Prostate gland (tissue), 2 donors: ENCODE measurements at places on chromosomes 3 and 15. TPM values are rescaled to one million over a fixed set of nuclear protein-coding genes. Genes with fewer than 3 reads are reported as not detected.

The CORO2B gene
- 0.50 TPM for total RNA-seq

GRCh38 chr15:99928429-99928981 lies 195.3 kb upstream of the LYSMD4 start:
- H3K4me1 ChIP-seq = peaks cover 3% of the 10 kb centered on the region
- no peaks in the 10 kb centered on the region for H3K27me3 ChIP-seq
- peak; percentile 77 for DNase-seq
- H3K4me3 ChIP-seq = peak overlapping the region; percentile 33
- peak overlapping the region; percentile 23 for H3K27ac ChIP-seq
- no peaks in the 10 kb centered on the region for H3K36me3 ChIP-seq

DNA sequence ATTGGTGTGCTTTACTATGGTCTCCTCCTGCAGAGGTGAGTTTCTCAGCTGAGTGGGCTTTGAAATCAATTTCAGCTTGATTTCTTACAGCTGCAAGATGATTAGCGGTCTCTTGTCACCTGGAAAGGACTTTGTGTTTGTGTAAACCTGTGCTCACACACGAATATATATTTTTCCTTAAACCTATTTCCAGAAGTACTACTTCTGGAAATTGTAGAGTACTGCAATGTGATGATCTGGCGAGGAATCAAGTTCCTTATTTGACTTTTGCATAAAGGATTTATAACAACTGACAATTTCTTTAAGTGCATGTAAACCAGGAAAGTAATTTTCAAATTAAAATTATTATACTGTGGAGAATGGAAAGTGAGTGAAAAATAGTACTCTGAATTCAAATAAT lies 2.1 kb downstream of the MCTP2 start:
- H3K27me3 ChIP-seq = no peaks in the 10 kb centered on the region
- H3K4me3 ChIP-seq = peak overlapping the region; percentile 75
- DNase-seq = no peak
- no peaks in the 10 kb centered on the region for H3K4me1 ChIP-seq
- H3K27ac ChIP-seq = no peak overlapping the region
- H3K36me3 ChIP-seq = no peaks in the 10 kb centered on the region

DNA sequence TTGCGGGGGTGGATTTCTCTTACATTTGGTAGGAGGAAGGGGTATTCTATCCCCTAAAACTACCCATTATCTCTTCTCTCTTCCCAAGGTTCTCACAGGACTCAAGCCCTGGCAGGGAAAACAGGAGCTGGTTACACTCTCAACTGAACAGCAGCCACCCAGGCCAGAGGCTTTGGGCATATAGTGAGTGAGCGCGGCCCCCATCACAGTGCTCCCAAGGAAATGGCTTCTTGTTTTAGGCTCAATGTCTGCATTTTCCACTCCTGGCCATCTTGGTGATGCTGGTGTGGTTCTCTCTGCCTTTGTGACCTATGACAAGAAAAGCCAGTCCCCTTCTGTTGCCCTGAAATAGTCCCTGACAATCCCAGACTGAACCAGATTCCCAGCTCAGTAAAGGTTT lies 50.1 kb downstream of the WDR76 start:
- DNase-seq = no peak
- H3K36me3 ChIP-seq = no peaks in the 10 kb centered on the region
- H3K27me3 ChIP-seq = no peaks in the 10 kb centered on the region
- no peaks in the 10 kb centered on the region for H3K4me1 ChIP-seq
- no peak overlapping the region for H3K4me3 ChIP-seq

The THSD4 gene
- total RNA-seq = 84.1 TPM

- no peaks in the 10 kb centered on the region for H3K27me3 ChIP-seq
- H3K27ac ChIP-seq = no peak overlapping the region
- no peaks in the 10 kb centered on the region for H3K36me3 ChIP-seq
- no peaks in the 10 kb centered on the region for H3K4me1 ChIP-seq
- H3K4me3 ChIP-seq = no peak overlapping the region
- no peak for DNase-seq
Observed at GRCh38 chr3:77373619-77374018, 333.7 kb downstream of the ROBO2 start.

- DNase-seq = no peak
- H3K4me1 ChIP-seq = no peaks in the 10 kb centered on the region
- no peaks in the 10 kb centered on the region for H3K27me3 ChIP-seq
- H3K36me3 ChIP-seq = no peaks in the 10 kb centered on the region
- H3K4me3 ChIP-seq = no peak overlapping the region
Observed at GRCh38 chr15:26928051-26928450, 42.9 kb upstream of the GABRG3 start.

The GOLGA6L4 gene
- 10.0 TPM for total RNA-seq

- no peaks in the 10 kb centered on the region for H3K4me1 ChIP-seq
- DNase-seq = no peak
- H3K27me3 ChIP-seq = no peaks in the 10 kb centered on the region
- no peak overlapping the region for H3K27ac ChIP-seq
- no peaks in the 10 kb centered on the region for H3K36me3 ChIP-seq
Observed at GRCh38 chr15:75112848-75113492, 88.7 kb upstream of the C15orf39 start.

The UBE2E2 gene
- total RNA-seq = 48.7 TPM

The AKAP13 gene
- total RNA-seq = 102 TPM
